ENCODE measurements at places on chromosomes 1 and 21.

DNA sequence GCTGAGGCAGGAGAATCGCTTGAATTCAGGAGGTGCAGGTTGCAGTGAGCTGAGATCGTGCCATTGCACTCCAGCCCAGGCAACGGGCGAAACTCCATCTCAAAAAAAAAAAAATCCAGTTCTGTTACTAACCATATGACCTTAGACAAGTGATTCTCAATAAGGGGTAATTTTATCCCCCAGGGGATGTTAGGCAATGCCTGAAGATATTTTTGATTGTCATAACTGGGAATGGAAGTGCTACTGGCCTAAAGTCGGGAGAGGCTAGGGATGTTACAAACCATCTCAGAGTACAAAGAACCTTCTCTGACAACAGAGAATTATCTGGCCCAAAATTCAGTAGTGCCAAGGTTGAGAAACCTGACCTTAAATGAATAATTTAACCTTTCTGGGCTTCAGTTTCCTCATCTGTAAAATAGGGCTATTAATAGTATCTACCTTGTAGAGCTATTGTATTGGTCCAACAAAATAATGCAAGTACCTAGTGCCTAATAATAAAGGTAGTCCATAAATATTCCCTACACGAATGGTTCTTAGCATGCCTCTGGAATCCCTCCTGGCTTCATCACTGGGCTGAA is 5.8 kb upstream of the LMNA start:
- no peak for DNase-seq

- no peak for DNase-seq
Observed at GRCh38 chr1:56773341-56774066, 45.7 kb downstream of the FYB2 start.

DNA sequence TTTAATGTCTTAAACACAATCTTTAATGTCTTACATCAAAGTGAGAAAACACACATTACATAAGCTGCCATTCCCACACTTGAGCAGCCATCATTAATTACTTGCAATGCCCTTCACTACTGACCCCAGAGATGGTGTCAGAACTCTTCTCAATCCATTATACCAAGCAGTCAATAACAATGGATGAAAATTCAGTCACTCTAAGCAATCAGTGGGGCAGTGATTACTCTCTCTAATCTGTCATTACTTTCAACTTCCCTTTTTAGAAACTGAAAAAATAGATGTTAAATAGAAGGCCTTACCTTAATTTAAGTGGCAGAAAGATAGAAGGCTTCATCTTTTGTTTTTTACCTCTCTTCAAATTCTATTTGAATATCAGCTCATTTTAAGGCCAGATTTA is 9.7 kb upstream of the FRRS1 start:
- no peak for DNase-seq

GRCh38 chr1:44235808-44236207 is 22.5 kb downstream of the DMAP1 start:
- DNase-seq = no peak

GRCh38 chr21:44962403-44962966 is 22.7 kb downstream of the SLX9 start:
- no peak for DNase-seq

DNA sequence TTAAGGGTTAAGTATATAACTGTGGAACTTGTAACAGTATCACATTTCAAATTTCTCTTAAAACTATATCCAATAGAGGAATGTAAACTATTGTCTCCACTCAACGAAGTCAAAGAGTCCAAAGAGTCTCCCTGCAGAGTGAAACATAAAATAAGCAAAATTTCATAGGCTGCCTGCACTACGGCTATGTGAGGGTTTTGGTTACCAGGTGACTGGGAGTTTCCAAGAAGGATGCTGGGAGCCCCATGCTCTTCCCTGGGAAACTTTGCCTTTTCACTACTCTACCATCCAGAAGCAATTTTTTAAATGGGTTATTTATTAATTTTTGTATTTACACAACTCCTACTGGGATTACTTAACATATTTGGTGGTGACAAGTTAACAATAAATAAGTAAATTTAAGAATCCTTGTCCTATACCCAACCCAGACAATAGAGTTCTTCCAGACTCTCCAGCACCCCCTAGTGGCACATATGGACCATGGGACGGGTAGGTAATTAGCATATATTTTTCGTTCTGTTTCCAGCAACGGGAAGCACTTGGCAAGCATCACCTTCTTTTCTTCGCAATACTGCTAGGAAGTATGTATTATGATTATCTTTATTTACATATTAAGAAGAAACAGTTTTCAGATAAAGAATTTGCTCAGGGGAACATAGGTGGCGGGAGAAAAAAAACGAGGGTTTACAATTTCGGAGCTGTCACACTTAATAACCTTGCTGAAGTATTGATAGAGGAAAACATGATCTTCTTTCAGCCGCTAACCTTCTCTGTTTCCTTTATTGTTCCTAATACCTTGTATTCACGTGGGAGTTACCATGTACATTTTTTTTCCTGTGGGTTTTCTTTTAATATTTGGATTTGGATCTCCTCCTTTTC is 3.5 kb downstream of the FMO2 start:
- peak; percentile 17 for DNase-seq

DNA sequence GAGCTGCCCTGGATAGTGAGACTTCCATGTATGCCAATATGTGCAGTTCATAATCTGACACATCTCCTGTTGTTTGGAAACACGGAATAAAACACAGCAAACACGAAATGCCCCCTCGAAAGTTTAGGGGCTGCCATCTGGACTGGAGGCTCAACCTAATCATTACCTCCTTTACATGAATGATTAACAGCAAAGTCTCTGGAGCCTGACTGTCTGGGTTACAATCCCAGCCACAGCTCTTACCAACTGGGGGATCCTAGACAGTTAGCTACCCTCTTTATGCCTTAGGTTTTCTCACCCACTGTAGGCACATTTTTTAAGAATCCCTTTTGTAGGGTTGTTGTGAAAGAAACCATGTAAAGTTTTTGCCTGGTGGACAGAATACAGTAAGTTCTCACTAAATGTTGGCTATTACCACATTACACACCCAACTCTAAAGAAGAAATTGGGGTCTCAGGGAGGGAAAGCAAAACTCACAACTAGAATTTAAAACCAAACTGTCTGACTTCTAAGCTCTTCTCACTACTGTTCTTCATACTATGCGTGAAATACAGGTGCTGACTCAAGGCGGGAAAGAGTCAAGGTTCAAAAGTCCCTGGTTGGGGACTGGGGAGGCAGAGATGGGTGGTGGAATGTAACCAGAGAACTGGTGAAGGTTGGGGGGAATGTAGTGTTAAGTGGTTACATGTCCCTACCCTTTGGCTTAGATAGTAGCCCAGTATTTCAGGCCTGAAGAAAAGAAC is 24.2 kb downstream of the CYP4A22 start:
- no peak for DNase-seq

- DNase-seq = no peak
Observed at GRCh38 chr1:19869929-19870328, 12.3 kb upstream of the OTUD3 start.

GRCh38 chr1:16326833-16327404 is 25.4 kb downstream of the FBXO42 start:
- no peak for DNase-seq

- DNase-seq = no peak
Observed at GRCh38 chr21:46399129-46399528, 59.6 kb upstream of the DIP2A start.

DNA sequence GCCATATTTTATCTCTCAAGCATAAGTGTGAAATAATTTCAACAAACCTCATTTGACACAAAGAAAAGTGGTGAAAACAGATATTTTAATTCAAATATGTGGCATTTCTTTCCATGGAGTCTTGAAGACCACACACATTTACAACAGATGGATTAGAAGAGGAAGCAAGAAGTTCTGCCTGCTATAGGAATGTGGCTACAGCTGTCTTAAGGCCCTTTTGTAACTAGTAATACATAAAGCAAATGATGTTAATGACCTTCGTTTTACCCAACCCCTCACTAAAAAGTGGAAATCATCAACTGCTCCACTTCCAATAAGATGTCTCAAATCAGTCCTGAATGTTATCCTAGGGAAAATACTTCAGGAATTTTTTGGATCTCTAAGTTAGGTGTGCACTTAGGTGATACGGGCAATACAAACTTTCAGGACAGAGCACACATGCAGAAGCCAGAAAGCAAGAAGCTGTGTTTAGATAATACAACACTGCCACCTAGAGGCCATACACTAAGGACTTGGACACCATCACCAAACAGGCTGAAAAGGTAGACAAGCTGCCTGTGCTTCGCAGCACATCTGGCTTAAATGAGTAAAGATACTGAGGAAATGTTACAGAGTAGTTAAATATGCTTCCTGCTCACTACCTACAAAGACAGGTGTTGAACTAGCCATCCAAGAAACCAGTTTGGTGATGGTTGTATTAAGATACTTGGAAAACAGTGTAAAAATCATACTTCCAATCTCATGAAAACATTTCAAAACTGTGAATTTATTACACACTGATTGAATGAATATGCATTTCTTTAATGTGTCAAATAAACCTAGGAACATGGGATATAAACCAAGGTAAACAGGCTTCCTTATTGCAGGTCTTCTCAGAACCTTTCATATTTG is 24.4 kb downstream of the RRAGC start:
- DNase-seq = peak; percentile 26

GRCh38 chr1:3419415-3420204 is 34.9 kb upstream of the ARHGEF16 start:
- DNase-seq = no peak

DNA sequence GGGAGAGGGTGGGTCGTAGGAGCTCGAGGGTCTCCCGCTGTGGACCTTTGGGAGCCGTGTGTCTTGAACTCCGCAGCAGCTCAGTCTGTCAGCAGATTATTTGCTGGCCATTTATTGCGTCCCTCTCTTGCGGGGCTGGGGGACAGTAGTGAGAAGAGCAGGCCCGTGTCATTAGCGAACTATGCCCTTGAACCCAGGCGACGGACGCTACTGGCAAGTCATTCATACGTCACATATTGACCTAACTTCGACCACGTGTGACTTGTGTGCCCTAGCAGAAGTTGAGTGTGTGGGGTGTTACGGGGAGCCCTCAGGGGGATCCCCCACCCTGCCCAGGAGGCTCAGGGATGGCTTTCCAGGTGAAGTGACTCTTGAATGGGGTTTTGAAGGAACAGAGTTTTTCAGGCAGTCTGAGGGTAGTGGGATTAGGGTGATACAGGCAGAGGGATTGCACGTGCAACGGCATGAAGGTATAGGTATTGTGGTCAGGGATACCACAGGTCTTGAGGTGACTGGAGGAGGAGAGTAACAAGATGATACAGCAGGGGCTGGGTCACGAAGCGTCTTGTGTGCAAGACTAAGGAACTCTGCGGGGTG is 13.0 kb downstream of the RCC1 start:
- DNase-seq = no peak

DNA sequence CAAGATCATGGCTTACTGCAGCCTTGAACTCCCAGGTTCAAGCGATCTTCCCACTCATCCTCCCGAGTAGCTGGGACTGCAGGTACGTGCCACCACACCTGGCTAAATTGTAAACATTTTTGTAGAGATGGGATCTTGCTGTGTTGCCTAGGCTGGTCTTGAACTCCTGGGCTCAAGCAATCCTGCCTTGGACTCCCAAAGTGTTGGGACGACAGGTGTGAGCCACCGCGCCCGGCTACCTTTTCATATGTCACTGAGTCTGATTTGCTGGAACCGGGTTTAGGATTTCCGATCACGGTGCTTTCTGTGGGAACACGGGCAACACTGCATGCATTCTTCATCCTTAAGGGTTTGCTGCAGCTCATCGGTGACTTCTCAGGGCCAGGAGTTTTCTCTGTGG is 32.2 kb upstream of the PCBP3 start:
- DNase-seq = no peak

DNA sequence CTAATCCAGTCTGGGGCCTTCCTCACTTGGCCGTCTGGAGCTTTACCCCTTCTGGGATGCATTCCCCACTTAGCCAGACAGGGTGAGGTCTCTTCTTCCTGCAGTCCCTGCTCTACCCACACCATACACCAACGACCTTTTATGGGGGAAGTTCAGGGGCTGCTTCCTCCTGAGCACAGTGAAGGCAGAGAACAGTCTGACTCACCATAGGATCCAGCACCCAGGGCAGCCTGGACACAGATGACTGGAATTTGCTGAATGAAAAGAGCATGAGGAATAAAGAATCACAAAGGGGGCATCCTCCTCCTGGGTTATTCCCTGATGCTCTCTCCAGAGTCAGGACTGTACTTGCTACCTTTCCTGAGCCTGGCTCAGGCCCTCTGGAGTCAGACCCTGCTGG is 4.6 kb upstream of the FOXE3 start:
- DNase-seq = no peak

DNA sequence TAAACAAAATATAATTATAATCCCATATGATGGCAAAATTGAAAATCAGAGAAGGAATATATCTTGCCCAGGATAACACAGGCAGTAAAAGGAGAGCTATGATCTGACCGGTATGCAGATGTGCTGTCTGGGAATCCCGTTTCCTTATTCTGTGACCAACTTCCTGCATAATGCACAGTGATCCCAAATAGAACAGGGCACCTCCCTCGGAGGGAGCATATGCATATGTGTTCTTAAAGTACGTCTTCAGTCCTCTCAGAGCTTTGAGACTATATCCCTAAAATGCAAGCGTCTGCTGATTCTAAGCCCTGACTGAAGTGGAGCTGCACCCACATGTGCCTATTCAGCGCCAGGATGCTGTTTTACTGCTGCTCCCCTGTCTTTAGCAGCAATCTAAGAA is 366.1 kb upstream of the PTBP2 start:
- DNase-seq = no peak

DNA sequence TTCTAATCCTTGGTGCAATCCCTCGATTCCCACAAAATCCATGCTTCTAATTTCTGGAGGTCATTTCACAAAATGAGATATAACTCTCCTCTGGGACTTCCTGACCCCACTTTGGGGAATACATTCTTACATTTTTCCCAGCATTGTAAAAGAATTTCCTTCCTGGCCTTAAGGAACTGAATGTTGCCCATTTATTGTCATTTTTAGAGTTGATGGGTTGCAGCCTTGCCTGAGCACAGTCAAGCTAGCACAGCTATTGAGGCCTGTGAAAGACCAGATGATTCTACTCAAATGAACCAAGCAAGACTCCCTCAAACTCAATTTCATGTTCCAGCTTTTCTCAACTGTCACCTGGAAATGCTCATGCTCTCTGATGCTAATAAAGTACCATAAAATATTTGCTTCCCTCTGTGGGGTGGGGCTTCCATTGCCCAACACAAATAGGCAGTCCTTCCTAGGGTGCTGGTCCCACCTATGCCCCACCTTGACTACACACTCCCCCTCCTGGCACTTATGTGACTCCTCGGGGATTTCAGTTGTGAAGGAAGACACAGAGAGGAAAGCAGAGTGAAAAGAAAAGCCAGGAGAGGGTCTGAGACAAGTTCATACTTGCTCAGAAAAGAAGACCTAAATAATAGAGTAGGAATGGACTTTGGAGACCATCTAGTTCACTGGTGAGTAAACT is 24.0 kb upstream of the CDC7 start:
- DNase-seq = no peak

- DNase-seq = no peak
Observed at GRCh38 chr1:204652497-204652896, 33.0 kb downstream of the LRRN2 start.

GRCh38 chr1:230713915-230714764 is at the start of gene AGT:
Gene AGT (minus strand): TSS chr1:230714122. CDS start chr1:230710823, 3,299 bp downstream.
- DNase-seq = no peak

- DNase-seq = no peak
Observed at GRCh38 chr1:150582371-150582770, 3.0 kb upstream of the MCL1 start.
